ENCODE measurements at places on chromosomes 1 and 21. TPM values are rescaled to one million over a fixed set of nuclear protein-coding genes. Genes with fewer than 3 reads are reported as not detected.

Gene CYP4A11
- not detected for total RNA-seq

DNA sequence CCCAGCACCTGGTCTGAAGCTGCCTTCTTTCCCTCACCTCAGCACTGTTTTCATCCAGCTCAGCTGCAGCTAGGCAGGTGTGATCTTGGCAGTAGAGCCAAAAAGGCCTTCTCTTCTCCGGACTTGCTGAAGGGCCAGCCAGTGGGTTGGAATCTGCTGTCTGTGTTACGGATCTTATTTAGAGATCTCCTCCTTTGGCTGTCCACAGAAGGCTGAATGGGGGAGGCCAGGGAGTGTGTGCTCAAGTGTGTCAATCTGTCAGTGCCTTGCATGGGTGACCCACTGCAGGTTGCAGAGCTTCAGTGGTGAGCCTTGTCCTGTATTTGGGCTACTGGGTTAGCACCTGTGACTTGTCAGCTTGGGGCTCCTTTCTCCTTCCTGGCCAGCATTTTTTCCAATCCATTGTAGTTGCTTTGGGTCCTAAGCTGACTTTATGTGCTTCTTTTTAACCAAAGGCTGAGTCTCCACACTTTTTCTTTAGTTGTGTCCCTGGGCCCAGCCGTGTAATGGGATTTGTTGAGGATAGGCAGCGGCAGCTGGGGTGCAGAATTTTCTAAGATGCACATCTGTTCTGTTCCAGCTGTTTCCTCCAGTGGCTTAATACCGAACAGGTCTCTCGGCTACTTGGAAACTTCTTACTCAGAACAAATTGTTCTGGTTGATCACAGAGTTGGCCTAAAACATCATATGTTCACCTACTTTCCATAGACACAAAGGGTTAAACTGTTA lies 126.8 kb downstream of the PEX14 start:
- no peak overlapping the region for H3K4me3 ChIP-seq
- H3K27ac ChIP-seq = no peak overlapping the region
- no peaks in the 10 kb centered on the region for H3K27me3 ChIP-seq
- no peaks in the 10 kb centered on the region for H3K4me1 ChIP-seq
- H3K36me3 ChIP-seq = peaks cover 18% of the 10 kb centered on the region

DNA sequence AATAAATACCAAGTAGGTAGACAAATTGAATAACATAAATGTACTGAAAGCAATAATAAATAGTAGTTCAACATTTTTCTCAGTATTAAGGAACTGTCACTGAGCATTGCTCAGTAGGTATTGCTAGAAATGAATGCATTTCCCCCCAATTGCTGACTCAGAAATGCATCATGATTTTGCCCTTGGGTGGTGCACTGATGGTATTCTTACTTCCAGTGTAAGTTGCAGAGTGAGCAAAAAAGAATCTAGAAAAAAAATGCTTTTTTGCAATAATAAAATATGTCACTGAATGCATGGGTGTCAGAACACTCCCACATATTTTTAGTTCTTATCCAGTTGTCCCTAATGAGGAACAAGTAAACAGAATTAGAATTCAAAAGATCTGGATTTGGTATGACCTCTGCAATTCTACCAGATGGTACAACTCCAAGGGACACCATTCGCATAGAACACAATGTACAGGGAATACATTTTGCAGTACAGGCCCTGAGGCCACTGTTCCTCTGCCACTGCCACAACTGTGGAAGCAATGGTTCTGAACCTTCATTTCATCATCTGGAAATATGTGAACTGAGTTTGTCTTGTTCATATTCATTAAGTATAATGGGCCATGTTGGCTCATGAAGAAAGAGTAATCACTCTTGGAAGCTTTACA lies 78.0 kb downstream of the ATP6V1G3 start:
- DNase-seq = no peak
- H3K4me1 ChIP-seq = no peaks in the 10 kb centered on the region
- no peaks in the 10 kb centered on the region for H3K27me3 ChIP-seq
- H3K4me3 ChIP-seq = no peak overlapping the region

- no peaks in the 10 kb centered on the region for H3K27me3 ChIP-seq
- no peak for DNase-seq
- no peaks in the 10 kb centered on the region for H3K36me3 ChIP-seq
- H3K4me3 ChIP-seq = no peak overlapping the region
- no peak overlapping the region for H3K27ac ChIP-seq
Measured at GRCh38 chr1:187338762-187339412, 510.1 kb downstream of the PLA2G4A start.

GRCh38 chr1:6506210-6507036 lies 15.0 kb upstream of the PLEKHG5 start:
- H3K36me3 ChIP-seq = no peaks in the 10 kb centered on the region
- no peak overlapping the region for H3K27ac ChIP-seq
- H3K4me1 ChIP-seq = no peaks in the 10 kb centered on the region

GRCh38 chr1:227038401-227038800 lies 98.3 kb downstream of the COQ8A start:
- peaks cover 3% of the 10 kb centered on the region for H3K27me3 ChIP-seq
- H3K4me3 ChIP-seq = no peak overlapping the region
- no peaks in the 10 kb centered on the region for H3K4me1 ChIP-seq
- H3K27ac ChIP-seq = no peak overlapping the region
- DNase-seq = no peak

Gene ANKRD34A
- total RNA-seq = 1.6 TPM

DNA sequence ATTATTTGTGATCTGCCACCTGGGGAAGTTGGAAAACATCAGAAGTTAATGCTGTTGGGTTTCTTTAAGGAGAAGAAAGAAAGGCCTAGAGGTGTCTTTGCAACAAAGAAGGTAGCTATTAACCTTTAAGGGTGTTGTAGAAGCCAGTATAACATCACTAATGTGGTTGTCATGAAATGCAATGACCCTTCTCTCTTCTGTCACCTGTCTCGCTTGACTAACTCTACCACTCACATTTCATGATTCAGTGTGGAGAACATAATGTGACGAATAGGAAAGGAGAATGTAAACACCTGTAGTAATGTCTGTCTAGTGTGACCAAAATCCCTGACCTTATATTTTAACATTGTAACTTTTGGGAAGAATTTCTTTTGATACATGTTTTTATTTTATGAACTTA lies 211.7 kb upstream of the UBE2U start:
- DNase-seq = no peak
- no peak overlapping the region for H3K27ac ChIP-seq
- no peak overlapping the region for H3K4me3 ChIP-seq
- no peaks in the 10 kb centered on the region for H3K36me3 ChIP-seq

Gene FAM3B
- not detected for total RNA-seq

GRCh38 chr1:203325418-203326091 lies 20.2 kb downstream of the BTG2 start:
- DNase-seq = no peak
- H3K27ac ChIP-seq = peak overlapping the region; percentile 100
- H3K27me3 ChIP-seq = no peaks in the 10 kb centered on the region

- no peak for DNase-seq
- H3K27me3 ChIP-seq = no peaks in the 10 kb centered on the region
- H3K36me3 ChIP-seq = no peaks in the 10 kb centered on the region
- H3K4me1 ChIP-seq = no peaks in the 10 kb centered on the region
Measured at GRCh38 chr1:232432313-232432712, 197.6 kb downstream of the SIPA1L2 start.

Gene ZNF648
- total RNA-seq = not detected

- no peak overlapping the region for H3K4me3 ChIP-seq
- H3K4me1 ChIP-seq = no peaks in the 10 kb centered on the region
- no peaks in the 10 kb centered on the region for H3K36me3 ChIP-seq
- no peak for DNase-seq
- H3K27me3 ChIP-seq = no peaks in the 10 kb centered on the region
- H3K27ac ChIP-seq = no peak overlapping the region
Measured at GRCh38 chr1:98133131-98133530, 212.3 kb upstream of the DPYD start.

Gene IFI44L
- 19.1 TPM for total RNA-seq

GRCh38 chr1:184881941-184882913 lies 92.1 kb downstream of the NIBAN1 start:
- no peak for DNase-seq
- H3K4me3 ChIP-seq = no peak overlapping the region
- peak overlapping the region; percentile 44 for H3K27ac ChIP-seq
- no peaks in the 10 kb centered on the region for H3K4me1 ChIP-seq

- no peak for DNase-seq
- no peaks in the 10 kb centered on the region for H3K27me3 ChIP-seq
- no peak overlapping the region for H3K4me3 ChIP-seq
- no peaks in the 10 kb centered on the region for H3K4me1 ChIP-seq
- no peak overlapping the region for H3K27ac ChIP-seq
Measured at GRCh38 chr1:219277304-219278105, 103.8 kb downstream of the LYPLAL1 start.

DNA sequence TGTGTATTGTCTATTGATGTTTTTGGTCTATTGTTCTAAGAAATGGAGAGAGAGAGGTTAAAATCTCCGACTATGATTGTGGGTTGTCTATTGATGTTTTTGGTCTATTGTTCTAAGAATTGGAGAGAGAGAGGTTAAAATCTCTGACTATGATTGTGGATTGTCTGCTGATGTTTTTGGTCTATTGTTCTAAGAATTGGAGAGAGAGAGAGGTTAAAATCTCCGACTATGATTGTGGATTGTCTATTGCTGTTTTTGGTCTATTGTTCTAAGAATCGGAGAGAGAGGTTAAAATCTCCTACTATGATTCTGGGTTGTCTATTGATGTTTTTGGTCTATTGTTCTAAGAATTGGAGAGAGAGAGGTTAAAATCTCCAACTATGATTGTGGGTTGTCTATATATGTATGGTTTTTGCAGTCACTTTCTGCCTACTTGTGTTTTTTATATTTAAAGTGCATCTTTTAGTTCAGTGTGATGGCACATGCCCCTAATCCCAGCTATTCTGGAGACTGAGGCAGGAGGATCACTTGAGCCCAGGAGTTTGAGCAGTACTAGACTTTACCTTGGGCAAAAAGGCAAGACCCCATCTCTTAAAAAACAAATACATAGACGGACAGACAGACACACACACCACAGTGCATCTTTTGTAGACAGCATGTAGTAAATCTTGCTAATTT lies 16.2 kb downstream of the C1orf159 start:
- DNase-seq = peak; percentile 36
- H3K27ac ChIP-seq = peak overlapping the region; percentile 41
- no peak overlapping the region for H3K4me3 ChIP-seq
- peaks cover 8% of the 10 kb centered on the region for H3K4me1 ChIP-seq
- H3K36me3 ChIP-seq = no peaks in the 10 kb centered on the region

DNA sequence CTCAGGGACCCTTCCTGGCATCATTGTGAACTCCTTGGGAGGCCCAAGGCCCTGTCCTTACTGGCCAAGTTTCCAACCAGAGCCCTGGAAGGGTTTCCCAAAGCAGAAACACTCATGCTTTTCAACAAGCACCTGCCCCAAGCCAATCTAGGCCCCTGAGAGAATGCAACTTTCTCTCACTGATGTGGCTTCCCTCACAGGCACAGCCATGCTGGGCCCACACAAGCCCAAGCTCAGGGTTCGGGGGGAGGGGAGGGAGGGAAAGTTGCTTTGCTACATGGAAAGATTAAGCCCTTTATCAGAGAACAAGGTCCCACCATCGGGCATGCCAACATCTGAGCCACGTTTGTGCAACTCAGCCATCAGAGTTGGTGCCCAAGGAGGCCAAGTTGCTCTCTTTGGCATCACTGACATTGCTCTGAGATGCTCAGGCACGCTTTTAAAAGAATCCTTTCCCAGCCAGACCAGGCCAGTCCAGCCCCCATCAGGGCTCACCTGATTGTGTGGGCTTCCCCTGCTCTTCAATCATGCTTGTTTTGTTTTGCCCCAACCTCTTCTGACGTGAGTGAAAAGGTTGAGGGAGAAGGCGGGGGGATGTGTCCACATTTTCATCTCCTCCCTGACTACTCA lies 43.5 kb downstream of the RIMS3 start:
- H3K4me1 ChIP-seq = no peaks in the 10 kb centered on the region
- no peak overlapping the region for H3K4me3 ChIP-seq
- no peaks in the 10 kb centered on the region for H3K27me3 ChIP-seq
- H3K36me3 ChIP-seq = no peaks in the 10 kb centered on the region
- DNase-seq = no peak

DNA sequence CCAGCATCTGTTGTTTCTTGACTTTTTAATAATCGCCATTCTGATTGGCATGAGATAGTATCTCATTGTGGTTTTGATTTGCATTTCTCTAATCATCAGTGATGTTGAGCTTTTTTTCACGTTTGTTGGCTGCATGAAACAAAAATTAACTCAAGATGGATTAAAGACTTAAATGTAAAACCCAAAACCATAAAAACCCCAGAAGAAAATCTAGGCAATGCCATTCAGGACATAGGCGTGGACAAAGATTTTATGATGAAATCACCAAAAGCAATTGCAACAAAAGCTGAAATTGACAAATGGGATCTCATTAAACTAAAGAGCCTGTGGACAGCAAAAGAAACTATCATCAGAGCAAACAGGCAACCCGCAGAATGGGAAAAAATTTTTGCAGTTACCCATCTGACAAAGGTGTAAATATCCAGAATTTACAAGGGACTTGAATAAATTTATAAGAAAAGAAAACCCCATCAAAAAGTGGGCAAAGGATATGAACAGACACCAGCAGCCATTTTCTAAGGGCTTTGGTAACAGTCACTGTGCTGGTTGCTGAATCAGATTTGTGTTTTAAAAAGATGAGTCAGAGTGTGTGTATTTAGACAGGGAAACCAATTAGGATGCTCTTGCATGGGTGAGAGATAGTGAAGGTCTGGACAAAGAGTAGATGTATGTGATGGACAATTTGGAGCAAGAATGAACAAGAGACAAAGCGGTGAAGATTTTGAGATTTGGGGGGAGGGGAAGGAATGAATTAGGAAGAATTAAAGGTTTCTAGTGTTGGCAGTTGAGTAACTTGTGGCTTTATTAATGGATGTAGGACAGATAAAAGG lies 110.7 kb downstream of the RYR2 start:
- H3K27me3 ChIP-seq = no peaks in the 10 kb centered on the region
- no peaks in the 10 kb centered on the region for H3K4me1 ChIP-seq
- H3K36me3 ChIP-seq = no peaks in the 10 kb centered on the region
- H3K4me3 ChIP-seq = no peak overlapping the region
- no peak for DNase-seq

DNA sequence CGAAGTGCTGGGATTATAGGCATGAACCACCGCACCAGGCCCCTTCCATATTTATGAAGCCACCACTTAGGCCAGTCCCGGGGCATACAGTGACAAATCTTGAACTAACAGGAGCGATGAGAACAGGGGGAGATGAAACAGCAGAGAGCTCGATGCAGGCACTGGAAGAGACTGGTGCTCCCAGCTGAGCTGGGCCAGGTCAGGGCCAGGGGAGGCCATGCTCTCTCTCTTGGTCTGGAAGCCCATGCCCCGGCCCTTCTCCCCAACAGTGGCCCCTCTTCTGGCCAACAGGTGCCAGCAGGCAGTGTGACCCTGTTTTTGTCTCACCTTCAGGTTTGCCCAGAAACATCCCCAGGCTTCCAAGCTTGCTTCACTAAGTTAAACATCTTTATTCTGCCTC lies 269.9 kb upstream of the C1orf174 start:
- no peaks in the 10 kb centered on the region for H3K4me1 ChIP-seq
- H3K27ac ChIP-seq = no peak overlapping the region
- H3K27me3 ChIP-seq = no peaks in the 10 kb centered on the region
- no peak for DNase-seq
- H3K4me3 ChIP-seq = no peak overlapping the region
- H3K36me3 ChIP-seq = no peaks in the 10 kb centered on the region

Data from CD4-positive, CD25-positive, alpha-beta regulatory T cell (primary cell).